GOT3 (cell line): ENCODE measurements at places on chromosomes 16 and 17.

GRCh38 chr16:80144191-80144590 lies 396.6 kb upstream of the DYNLRB2 start:
- DNase-seq: no peak

- DNase-seq: no peak
These were observed 50.8 kb upstream of the KCNJ16 start for GRCh38 chr17:70024253-70024652.

- DNase-seq: no peak
These were observed 338 bp downstream of the MAPK3 start for GRCh38 chr16:30122604-30123160.

DNA sequence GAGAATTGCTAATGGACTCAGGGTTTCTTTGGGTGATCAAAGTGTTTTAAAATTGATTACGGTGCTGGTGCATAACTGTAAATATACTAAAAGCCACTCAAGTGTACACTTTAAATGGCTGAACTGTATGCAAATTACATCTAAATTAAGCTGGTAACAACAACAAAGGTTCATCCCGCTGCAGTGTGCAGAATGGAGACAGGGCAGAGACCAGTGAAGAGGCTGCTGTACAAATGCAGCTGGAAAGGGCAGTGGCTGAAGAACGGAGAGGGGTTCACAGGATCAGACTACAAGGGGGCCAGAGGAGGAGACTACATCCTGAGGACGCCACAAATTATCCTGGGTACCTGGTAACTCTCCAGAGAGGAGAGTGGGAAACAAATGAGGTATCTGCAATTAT lies 9.0 kb upstream of the ITGAE start:
- no peak for DNase-seq

DNA sequence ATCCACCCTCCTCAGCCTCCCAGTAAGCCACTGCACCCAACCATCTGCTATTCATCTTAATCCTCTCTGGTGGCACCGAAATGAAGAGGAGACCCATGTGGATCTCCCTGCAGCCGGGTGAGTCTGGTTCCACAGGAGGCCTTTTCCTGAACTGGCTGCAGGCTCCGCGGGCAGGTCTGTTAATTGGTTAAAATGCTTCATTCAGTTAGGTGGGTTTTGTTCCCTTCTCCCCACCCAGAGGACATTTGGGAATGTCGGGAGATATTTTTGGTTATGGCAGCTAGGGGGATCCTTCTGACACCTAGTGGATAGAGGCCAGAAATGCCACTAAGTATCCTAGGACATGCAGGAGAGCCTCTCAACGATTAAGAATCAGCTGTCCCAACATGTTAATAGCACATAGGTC lies 16.7 kb downstream of the C16orf54 start:
- DNase-seq: no peak

GRCh38 chr17:37844158-37844976 lies 79.8 kb upstream of the TBC1D3K start:
- DNase-seq: peak; percentile 26

DNA sequence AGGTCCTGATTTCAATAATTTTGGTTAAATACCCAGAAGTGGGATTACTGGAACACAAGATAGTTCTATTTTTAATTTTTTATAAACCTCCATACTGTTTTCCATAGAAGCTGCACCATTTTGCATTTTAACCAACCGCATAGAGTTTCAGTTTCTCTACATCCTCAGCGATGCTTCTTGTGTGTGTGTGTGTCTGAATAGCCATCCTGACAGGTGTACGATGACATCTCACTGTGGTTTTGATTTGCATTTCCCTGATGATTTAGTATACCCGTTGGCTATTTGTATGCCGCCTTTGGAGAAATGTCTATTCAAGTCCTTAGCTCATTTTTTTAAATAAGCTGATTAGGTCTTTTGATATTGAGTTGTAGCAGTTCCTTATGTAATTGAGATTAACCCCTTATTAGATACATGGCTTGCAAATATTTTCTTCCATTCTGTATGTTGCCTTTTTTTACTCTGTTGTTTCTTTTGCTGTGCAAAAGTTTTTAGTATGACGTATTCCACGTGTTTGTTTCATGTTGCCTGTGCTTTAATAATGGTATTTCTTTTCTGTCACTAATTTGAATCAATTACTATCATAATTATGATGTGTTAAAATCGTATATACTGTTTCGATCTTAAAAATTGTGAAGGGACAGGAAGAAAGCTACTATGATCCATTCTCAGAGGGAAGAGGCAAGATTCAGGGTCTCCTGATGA lies 227.2 kb upstream of the MON1B start:
- no peak for DNase-seq
